ENCODE measurements at places on chromosomes 1 and 21.

GRCh38 chr1:166272155-166272554 is 105.4 kb upstream of the FAM78B start:
- no peak for DNase-seq

DNA sequence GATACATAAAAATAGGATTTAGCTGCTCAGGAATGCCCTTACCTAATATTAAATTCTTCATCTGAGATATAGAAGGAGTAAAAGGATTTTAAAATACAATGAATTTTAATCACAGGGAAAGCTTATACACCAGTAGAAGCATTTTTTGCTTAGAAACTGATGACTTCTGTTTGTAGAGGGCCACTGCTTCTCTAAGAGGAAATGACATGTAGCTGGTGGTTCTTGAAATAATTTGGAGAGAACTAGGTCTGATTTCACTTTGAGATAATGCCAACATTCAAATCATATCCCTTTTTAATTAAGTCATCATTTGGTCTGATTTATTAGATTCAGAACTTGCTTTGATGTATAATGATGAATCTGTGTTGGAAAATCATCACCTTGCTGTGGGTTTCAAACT is 166.6 kb upstream of the SGIP1 start:
- DNase-seq, result no peak

GRCh38 chr1:73511038-73511437 is 686.9 kb downstream of the LRRIQ3 start:
- no peak for DNase-seq

DNA sequence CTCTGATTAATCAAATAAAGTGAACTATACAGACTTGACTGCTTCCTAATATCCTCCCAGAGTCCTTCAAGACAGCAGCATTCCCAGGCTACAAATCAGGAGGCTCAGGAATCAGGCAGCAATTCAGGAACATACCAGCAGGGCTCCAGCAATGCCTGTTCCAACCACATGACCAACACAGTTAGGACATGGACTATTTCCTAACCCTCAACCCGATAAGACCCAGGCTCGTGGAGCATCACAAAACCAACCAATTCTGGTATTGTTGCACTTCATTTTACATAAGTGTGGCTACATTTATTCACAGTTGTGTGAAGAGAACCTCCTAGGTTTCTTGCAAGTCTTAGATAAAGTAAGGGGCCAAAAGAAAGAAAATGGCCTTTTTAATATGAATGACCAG is 546.2 kb upstream of the ADGRL2 start:
- no peak for DNase-seq

All from RPMI8226 (cell line).